T follicular helper cell (primary cell): ENCODE measurements at places on chromosomes 5 and 9.
A peak's percentile ranks its signal among the peaks of the same experiment; 100 is the strongest.

DNA sequence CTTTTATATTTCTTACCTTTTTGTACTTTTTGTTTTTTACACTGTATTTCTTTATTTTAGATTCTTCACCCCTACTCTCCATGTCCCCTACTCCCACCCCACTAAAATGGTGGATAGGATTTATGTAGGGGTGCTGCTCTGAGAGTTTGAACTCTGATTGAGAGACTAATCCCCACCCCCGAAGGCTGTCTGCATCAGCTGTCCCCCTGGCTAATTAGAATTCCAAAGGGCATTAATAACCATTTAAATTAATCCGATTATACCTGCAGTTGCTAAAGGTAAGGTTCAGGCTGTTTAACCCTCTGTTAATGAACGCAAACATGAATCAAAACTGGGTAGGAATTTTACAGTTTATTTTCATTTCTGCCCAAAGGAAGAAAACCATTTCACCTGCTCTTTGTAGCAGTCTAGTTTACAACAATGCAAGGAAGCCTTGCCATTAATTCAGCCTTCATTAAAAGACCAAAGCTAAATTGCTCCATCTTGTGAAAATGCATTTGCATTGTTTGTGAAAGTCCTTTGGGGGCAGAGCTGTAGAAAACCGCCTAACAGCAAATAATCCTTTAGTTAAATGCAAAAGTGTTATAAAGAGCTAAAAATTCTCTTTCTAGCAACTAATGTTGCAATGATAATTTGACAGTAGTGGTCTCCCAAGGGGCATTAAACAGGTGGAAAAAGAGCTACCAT is 71.2 kb downstream of the ZCCHC7 start:
- DNase-seq, result no peak

- no peak for DNase-seq
Measured at GRCh38 chr9:31912636-31913035, 471.8 kb upstream of the ACO1 start.

GRCh38 chr5:161098516-161098915 is 246.5 kb upstream of the ATP10B start:
- no peak for DNase-seq

DNA sequence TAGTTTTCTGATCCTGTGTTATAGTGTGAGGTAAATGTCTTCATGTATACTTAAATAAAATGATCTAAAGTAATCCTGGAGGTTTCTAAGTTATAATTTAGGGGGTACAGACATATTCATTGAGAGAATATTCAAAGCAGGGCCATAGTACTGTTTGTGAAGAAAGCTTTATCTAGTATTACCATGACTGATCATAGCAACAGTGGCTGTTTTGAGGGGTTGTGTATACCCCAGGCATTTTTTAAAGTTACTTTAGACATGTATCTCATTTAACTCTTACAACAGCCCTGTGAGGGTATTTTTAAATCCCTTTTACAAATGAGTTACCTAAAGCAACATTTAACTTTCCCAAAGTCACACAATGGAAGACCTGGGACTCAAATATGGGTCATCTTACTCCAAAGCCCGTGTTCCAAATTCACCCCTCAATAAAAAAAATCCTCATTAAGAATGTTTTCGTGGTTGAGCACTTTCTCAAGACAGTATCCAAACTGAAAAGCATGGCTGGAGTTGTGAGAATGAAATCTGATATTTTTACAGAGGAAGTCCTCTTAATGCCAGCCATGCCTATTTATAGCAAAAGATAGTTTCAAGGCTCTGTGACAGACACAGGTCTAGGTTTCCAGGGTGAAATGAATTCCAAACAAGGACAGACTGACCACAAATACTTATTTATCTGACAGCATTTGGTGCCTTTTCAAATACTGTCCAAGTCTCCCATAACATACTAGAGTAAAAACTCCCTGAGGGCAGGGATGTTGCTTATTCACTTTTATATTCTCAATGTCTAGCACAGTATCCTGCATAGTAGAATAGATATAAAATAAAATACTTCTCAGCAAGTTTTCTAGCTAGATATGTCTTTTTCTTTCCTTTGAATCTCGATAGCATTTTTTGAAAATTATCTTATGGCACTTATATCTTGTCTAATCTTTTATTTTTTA is 10.4 kb downstream of the STOM start:
- DNase-seq, result no peak

DNA sequence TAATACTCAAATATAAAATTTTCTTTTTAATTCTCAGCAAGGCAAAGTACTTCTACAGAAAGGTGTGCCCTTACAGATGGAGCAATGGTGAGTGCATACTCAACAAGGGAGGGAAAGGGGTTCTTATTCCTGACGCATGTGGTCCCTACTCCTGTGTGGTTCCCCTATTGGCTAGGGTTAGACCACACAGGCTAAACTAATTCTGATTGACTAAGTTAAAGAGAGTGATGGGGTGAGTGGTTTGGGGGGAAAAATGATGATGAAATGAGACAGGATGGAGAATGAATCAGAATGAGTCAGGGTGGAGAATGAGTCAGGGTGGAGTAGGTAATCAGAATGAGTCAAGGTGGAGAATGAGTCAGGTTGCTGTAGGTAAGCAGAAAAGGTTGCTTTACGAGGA is 22.9 kb upstream of the HMGCS1 start:
- no peak for DNase-seq

DNA sequence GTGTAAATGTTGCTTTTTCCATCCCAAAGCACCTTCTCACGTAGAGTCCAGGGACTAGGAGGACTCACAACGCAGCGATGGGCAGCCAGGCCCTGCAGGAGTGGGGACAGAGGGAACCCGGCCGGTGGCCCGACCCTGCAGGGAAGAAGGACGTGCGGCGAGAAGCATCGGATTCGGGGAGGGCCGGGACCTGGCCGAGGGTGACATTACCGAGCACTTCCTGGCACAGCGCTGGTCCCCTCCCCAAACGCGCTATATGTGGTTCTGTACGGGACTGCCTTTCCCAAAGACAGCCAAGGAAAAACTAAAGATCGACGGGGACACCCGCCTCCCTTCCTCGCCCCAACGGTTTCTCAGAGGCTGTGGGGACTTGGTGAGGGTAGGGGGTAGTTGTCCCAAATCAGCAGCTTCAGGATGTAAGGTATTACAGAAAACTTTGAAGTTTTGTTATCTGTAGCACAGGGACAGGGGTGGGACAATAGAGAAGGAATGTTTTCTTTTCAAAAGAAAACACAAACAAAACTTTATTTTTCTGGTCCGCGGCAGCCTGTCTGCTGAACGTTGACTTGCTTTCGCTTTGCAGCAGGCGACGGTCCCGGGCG is 887 bp upstream of the MAP3K1 start:
- DNase-seq, result peak; percentile 19

DNA sequence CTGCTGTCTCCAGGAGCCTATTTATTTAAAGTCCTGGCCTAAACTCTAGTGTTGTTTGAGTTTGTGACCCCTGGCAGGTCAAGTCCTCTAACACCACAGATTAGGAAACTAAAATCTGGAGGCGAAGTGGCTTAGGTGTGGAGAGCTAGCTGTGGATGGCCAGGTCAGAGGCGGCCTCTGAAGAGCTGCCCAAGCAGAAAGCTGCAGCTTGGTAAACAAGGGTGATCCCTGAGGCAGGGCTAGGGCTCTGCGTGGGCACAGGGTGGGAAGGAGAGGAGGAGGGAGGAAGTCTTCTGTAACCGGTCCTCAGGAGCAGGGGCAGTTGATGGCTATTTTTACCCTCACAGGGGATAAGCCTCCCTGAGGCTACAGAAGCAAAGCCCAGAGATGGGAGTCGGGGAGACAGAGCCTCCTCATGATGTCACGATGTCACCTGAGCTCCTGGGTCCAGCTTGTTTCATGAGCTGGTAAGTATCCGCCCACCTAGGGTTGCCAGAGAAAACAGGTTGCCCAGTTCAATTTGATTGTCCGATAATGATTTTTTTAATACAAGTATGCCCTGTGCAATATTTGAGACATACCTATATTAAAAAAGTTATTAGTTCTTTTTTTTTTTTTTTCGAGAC is 25.9 kb upstream of the BOD1 start:
- DNase-seq, result no peak

DNA sequence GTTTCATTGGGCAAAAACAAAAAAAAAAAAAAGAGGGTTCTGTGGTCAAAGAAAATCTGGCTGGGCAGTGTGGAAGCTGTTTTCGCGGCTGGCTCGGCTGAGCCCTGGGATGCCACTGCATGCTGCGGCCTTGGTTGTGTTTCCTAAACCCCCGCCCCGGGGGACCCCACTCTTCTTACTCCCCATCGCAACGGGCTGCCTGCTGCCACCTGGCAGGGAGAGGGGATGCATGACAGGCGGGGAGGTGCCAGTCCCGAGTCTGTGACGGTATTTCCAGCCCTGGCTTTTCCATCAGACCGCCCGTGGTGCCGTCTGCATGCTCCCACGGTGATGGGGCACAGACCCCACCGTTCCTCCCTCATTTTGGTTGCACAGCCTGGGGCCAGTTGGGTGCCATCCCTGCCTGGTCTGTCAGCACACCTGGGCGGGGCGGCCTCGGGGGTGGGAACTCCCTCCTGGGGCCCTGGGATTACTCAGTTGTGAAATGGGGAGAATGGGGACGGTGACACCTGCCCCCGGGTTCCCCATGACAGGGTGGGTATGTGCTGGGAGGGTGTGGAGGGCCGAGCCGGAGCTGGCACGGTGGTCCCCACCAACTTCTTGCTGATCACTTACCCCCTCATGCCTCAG is 101.0 kb downstream of the RXRA start:
- no peak for DNase-seq

- no peak for DNase-seq
Measured at GRCh38 chr9:132027752-132028663, 51.7 kb downstream of the MED27 start.

- DNase-seq, result no peak
Measured at GRCh38 chr9:128081056-128081455, 13.0 kb downstream of the SLC25A25 start.

DNA sequence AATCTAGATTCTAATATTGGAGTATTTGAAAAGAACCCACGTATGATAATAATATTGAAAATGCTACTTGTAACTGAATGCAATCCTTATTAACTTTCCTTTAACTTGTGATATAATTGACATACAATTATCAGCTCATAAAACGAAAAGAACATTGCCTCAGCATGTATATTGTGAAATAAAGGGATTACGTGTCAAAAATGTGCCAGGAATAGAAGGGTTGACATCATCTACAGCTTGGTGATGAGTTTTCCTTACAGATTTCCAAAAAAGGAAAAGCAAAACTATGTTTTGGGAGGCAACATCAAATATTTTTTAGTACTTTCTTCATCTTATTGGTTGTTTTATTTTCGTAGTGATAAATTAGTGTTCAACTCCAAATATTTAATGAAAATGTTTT is 266.0 kb upstream of the PTGER4 start:
- DNase-seq, result no peak

DNA sequence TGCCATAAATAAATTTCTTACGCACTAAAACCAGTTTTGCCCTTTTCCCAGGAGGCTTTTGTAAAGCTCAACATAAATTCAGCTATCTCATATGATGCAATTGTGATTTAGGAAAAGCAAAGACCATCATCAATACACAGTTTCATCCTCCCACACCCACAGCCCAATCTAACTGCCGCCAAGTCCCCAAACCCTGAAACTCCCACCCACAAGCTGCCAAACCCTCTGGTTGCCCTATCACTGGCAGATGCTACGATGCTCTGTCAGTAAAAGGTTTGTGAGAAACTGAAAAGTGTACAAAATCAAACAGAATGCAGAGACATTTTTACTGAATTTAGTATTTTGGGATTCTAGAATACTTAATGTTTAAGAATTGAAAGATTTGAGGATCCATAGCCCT is 42.8 kb upstream of the NR4A3 start:
- no peak for DNase-seq

- DNase-seq, result no peak
Measured at GRCh38 chr5:11177999-11178711, 417.1 kb upstream of the DAP start.

- no peak for DNase-seq
Measured at GRCh38 chr9:27355166-27355565, 58.2 kb upstream of the EQTN start.

GRCh38 chr5:43121913-43122484 is 1.3 kb downstream of the ZNF131 start:
- DNase-seq, result no peak

GRCh38 chr9:32551276-32552051 is 663 bp upstream of the SMIM27 start:
- peak; percentile 17 for DNase-seq

- no peak for DNase-seq
Measured at GRCh38 chr9:95447660-95448420, 68.9 kb downstream of the PTCH1 start.

DNA sequence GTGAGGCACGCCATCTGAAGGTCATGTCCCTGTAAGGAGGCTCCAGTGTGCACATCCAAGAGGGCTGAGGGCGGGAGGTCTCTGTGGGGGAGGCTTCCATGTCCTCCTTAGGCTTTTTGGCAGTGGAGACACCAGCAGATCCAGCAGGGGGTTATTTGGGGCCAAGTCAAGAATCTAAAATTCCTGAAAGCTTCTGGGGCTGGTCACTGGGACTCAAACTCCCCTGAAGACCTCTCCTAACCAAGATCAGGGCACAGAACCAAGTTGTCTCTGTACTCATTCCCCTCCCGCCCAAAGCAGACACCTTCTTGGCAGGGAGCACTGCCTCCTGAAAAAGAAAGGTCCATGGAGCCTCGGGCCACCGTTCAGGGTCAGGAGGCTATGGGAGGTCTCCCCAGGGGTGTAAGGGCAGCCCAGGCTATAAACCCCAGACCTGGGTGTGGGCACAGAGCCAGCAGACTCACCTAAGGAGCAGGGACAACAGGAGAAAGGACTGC is 127.4 kb upstream of the ADRA1B start:
- no peak for DNase-seq

- no peak for DNase-seq
Measured at GRCh38 chr9:94819161-94819687, 92.7 kb downstream of the AOPEP start.

GRCh38 chr9:108750661-108751215 is 105.0 kb downstream of the ACTL7B start:
- no peak for DNase-seq

DNA sequence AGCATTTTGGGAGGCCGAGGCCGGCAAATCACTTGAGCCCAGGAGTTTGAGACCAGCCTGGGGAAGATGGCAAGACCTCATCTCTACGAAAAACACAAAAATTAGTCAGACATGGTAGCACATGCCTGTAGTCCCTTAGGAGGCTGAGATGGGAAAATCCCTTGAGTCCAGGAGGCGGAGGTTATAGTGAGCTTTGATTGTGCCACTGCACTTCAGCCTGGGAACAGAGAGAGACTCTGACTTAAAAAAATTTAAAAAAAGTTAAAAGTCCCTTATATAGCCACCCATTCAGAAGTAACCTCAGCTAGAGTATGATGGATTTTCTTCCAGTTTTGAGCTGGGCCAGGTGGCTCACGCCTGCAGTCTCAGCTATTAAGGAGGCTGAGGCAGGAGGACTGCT is 72.4 kb downstream of the UGCG start:
- no peak for DNase-seq
